Tibial nerve (tissue), 4 donors: ENCODE measurements at places on chromosomes 11 and 22. TPM values are rescaled to one million over a fixed set of nuclear protein-coding genes. Genes with fewer than 3 reads are reported as not detected.

- no peak for DNase-seq
These were observed 61.5 kb upstream of the INCENP start for GRCh38 chr11:62062223-62062861.

DNA sequence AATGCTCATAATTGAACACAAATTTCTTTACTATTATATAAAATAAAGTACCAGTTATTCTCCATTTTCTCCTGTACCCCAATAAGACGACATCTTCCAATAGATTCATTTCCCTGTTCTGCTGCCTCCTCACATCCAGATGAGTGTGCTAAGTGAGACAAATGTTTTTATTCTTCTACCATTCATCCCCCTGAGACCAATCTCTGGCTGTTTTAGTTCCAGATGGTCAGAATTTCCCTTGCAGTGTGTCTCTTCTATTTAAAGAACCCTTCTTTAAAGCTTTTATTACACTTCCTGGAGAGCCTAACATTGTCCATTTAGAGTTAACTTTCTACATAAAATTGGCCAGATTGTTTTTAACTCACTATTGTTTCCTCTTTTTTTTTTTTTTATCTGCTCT lies 41.2 kb upstream of the GLYATL1 start:
- no peak for DNase-seq

- DNase-seq, result peak; percentile 0
These were observed 100.0 kb downstream of the WNT7B start for GRCh38 chr22:45877036-45877380.

OR52I2 gene
- not detected for total RNA-seq

FAM168A gene
- total RNA-seq, result 32.3 TPM

IGSF22 gene
- total RNA-seq, result not detected

DNA sequence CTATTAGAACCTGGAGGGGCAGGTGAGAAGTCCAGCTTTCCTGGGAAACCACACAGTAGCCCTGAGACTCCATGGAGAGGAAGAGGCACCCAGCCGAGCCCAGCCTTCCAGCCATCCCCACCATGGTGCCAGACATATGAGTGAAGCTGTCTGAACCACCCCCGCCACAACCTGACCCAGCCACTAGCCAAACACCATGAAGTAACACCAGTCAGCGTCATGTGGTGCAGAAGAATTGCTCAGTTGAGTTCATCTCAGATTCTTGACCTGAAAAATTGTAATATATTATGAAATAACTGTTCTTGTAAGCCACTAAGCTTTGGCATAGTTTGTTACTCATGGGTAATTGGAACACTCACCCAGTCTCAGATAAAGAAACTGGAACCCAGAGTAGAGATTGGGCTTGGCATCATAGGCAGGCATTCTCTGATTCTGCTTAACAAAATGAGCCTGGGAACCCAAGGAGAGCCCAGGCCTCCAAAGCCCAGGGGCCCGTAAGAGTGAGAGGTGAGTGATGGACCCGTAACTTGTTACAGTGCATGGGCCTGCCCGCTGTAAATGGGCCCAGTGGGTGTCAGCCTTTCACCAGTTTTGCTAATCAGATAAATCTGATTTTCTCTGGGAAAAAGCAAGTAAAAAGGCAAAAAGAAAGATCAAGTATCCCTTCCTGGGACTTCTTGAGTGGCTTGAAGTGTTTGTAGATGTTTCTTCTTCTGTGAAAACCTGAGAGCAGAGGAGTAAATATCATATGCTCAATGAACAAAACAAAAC lies 305.5 kb downstream of the DDX10 start:
- no peak for DNase-seq

DNA sequence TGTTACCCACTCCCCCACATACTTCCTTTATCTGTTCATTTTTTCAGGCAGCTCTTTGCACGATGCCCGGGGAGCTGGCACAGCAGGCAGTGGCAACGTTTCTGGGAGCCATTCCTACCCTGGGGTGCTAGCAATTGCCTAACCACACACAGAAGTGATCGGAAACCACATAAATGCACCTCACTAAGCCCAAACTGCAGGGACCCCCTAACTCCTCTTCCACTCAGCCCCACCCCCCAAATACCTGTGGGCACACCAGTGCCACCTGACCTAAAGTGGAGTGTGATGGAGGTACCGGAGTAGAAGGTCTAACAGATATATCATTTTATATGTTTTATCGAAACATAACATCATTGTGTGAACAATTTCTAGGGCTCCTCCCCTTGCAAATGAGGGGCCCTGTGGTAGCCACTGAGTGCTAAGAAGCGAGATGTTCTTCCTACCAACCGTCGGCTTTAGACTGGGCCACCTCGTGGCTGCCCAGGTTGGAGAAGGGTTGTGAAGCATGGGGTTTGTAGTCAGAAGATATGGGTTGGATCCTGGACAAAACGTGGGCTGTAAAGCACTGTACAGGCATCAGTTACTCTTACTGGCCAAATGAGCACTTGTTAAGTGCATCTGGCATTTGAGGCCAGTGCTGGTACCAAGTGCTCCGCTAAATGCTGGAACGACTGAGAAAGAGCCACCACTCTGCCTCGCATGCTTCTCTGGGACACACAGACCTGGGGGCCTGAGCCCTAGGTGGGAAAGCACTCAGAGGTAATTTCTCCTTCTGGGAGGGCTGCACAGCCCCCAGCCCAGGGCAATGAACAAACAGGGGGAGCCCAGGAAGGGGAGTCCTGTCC lies 2.8 kb downstream of the MRGPRD start:
- DNase-seq, result no peak
